ENCODE measurements at places on chromosomes 1 and 21.

DNA sequence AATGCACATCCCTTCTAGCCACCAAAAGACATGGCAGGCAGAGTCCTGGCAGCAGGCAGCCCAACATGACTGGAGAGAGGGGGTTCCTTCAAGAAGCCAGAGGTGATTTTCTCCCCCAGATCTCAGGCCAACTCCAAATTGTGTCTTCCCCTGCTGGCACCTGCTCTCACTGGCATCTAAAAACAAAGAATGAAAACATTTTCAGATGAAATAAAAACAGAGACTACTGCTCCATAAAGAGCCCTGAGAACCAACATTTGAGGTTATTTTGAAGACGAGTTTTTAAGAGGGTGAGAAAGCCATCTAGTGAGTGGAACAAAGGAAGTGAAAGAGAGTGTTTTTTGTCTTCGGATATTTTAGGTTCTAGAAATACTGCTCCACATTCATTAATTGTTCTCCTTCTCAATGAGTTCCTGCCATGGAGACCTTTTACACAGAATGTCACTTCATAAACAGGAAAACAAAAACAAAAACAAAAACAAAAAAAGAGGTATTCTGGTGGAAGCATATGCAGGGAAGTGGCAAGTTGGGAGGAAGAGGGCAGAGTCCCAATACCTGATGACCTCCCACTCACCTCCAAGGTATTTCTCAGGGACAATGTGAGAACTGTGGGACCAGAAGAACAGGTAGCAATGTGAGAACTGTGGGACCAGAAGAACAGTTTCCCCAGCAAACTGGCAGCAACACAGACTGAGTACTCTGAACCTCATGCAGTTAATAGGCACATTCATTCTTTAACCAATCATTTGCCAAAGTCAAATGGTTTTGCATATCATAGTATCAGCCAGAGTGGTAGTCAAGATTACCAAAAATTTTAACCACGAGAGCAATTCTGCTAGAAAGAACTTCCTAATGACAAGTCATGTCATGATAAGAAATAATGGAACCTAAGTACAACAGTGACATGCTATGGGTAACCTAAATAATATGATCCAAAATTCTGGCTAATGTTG is 50.0 kb downstream of the KIAA0319L start:
- no peak for DNase-seq

DNA sequence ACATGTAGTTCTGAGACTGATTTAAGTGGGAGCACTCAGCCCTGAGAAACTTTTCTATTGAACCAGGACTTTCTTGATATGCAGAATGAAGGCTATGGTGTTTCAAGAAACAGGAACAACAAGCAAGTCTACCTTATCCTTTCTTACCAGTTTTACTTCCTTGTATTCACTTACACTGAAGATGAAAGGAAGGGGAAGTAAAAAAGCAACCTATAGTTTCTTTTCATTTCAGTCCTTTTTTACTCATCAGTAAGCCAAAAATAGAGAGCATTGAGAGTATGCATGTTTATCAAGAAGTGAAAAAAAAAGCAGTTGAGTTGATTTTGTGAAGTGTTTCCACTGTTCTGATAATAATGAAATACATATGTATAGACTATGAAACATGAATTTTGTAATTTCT is 1010.3 kb downstream of the AMY1C start:
- DNase-seq, result no peak

DNA sequence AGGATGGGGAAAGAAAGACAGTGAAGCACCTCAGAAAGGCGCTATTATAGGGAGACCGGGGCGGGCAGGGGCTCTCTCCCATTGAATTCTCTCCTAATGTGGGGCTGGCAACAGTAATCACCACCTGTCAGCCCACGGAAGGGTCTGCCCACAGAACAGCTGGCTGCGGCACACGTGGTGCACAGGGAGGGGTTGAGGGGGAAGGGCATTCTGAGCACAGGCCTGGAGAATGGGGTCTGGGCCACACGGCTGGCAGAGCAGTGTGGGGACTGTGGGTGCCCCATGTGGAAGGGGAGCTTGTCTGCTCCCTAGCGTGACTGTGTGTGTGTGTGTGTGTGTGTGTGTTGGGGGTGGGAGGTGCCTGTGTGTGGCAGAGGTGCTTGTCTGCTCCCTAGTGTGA is 4.1 kb downstream of the OLFML3 start:
- no peak for DNase-seq

- DNase-seq, result no peak
These were observed 234.4 kb downstream of the LTN1 start for GRCh38 chr21:28758042-28758882.

GRCh38 chr1:204384636-204385352 is 25.1 kb upstream of the PLEKHA6 start:
- DNase-seq, result peak; percentile 10

DNA sequence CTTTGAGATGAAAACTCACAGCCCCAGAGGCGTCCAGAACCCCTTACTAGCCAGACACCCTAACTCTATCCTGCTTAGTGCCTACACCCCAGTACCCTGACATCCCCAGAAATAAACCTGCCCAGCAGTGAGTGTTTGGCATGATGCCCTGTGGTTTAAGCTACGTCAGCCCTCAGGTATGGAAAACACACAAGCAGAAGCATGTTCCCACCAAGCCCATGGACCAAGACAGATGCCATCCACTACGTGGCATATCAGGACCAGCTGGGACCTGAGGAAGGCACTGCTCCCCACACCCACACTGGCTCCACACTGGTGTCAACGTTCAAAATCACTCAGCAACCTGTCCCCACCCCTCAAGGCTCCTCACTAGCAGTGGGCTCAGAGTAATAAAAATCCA is 116.4 kb downstream of the SYT2 start:
- no peak for DNase-seq

All from hippocampal formation (tissue), 2 donors.